ENCODE measurements at places on chromosomes 7 and 10. TPM values are rescaled to one million over a fixed set of nuclear protein-coding genes. Genes with fewer than 3 reads are reported as not detected.

GRCh38 chr10:125955766-125956165 is 59.4 kb downstream of the FANK1 start:
- no peak for DNase-seq

- DNase-seq: no peak
Observed at GRCh38 chr7:21099955-21100354, 313.3 kb upstream of the SP8 start.

GRCh38 chr7:105805447-105806019 is 70.9 kb downstream of the ATXN7L1 start:
- no peak for DNase-seq

- no peak for DNase-seq
Observed at GRCh38 chr10:113291413-113291812, 261.4 kb upstream of the HABP2 start.

DNA sequence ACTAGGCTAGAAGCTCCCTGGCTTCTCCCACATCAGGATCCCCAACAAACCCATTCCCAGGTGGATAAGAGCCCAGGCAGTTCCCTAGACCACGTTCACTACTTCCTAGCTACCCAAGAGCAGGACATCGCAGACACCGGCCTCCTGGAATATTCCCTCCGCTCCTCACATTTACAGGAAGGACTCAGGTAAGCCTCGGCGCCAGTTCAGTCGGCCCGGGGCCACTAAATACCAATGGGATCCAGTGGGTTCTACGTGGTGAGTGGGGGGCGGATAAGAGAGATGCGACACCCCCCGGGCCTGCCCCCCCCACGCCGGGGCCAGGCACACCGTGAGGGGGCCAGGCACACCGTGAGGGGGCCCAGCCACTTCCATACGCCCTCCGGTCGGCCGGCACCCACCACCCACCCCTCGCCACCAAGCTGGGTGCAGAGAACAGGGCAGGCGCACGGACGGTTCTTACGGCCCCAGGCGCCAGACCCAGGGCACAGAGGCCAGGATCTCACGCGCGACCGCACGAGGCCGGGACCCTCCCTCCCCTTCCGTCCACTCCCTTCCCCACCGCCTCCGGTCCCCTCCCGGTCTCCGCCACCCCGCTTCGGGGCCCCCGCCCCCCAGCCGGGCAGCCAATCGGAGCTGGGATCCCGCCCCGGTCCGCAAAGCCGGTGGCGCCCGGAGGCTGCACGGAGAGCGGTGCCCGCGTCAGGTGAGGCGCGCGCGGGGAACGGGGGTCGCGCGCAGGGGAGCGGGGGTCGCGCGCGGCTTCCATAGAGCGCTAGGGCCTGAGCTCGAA is at the start of gene BLVRA:
BLVRA (plus strand) TSS at position 652 of the 793 bp plus-strand sequence. CDS start 12,479 bp downstream, outside the sequence.
- no peak for DNase-seq

GRCh38 chr10:52378124-52378523 is 64.0 kb downstream of the DKK1 start:
- no peak for DNase-seq

The IKZF1 gene
- 29.6 TPM for total RNA-seq

The MRLN gene
- not detected for total RNA-seq

The SP8 gene
- total RNA-seq: not detected

The PTPRE gene
- 9.8 TPM for total RNA-seq

The MKX gene
- 0.26 TPM for total RNA-seq

- DNase-seq: no peak
Observed at GRCh38 chr10:96378741-96379140, 19.9 kb upstream of the OPALIN start.

The LIPK gene
- total RNA-seq: 1.9 TPM

- no peak for DNase-seq
Observed at GRCh38 chr7:115693779-115694178, 336.8 kb downstream of the TFEC start.
